ENCODE measurements at places on chromosomes 2 and 18. TPM values are rescaled to one million over a fixed set of nuclear protein-coding genes. Genes with fewer than 3 reads are reported as not detected.

GRCh38 chr2:191933307-191934105, 86.6 kb upstream of the CAVIN2 start:
- no peak for DNase-seq

DNA sequence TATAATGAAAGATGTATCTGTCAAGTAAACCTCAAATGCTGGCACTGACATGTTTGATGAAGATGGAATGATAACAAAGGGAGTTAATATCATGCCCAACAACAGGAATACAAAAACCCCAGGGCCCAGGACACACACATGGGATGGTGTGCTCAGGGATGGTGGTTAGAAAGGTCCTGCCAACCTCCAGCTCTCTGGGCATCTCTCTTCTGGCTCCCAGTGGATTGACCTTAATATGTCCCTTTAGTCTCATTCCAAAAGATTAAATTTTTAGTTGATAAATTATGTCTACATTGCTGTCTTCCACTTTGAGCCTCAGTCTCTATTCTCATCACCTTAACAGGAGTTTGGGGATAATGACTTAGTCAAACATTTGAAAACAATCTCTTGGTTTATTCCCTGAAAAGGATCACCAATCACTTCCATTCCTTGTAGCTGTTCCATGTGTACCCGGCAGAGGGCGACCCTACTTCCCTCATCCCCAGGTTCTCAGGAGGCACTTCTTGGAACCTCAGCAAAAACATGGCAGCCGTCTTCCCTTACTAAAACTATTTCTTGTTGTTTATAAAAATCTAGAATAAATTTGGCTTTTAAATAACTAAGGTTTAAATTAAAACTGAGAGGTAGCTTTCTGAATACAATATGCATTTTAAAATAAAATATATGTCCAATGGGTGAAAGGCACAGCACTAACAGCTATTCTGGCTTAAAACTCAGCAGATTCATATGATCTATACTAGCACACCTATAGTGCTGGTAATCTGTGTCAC, 29.6 kb downstream of the MCEE start:
- DNase-seq, result no peak

GRCh38 chr2:96895746-96896651, 26.1 kb upstream of the SEMA4C start:
- peak; percentile 57 for DNase-seq

DNA sequence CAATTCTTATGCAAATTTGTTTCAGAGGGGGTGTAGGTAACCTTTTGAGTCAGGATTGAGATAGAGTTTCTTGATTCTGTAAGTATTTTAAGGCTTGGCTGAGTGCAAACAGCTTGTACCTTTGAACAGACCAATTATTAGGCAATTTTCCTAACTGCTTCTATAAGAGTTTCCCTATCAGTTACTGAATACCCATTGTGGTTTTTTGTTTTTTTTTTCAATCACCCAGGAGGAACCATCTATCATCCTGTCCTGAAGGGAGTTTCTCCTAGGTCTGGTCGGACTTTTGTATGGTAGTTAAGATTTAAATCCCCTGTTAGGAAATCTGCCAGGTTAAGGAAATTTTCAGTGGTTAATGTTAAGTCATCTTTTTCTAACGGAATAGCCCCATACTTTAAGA, 319.4 kb upstream of the SLC39A10 start:
- no peak for DNase-seq

GRCh38 chr2:213991453-213992108, 419.3 kb upstream of the VWC2L start:
- DNase-seq, result no peak

DNA sequence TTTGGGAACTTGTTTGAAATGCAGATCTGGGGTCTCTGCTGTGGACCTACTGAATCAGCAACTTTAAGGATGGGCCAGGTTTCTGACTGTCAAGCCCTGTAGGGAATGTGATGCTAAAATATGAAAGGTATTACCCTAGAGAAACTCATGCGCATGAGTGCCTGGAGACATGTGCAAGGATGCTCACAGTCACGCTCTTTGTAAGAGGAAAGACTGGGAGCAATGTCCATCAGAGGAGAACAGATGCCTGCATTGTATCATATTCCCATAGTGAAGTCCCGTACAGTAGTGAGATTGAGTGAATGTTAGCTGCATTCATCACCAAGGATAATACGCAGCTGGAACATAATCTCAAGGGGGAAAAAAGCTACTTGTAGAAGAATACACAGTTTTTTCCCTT, 14.1 kb downstream of the ZNF407 start:
- DNase-seq, result no peak

- DNase-seq, result no peak
Measured at GRCh38 chr18:46567196-46567595, 89.8 kb downstream of the LOXHD1 start.

DNA sequence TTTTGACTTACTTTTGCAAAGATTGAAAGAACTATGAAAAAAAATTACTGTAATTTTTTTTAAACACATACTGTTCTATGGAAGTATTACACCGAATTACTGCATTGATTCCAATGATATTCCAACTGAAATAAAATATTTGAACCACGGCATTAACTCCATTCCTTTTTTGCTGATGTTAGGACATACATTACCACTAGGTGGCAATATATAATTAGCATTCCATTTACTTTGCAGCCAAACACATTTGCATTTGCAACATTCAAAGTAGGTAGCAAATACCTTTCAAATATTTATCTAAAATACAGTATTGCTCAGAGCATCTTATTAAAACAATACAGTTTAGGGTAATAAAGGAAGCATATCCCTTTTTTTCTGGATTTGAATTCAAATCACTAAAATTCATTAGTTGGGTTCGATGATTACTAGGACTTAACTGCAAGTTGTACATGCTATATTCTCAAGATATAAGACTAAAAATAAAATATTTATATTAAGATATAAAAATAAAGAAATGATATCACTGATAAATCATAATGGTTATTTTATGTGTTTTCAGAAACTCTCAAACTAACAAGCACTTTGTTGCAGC, 31.3 kb downstream of the LANCL1 start:
- no peak for DNase-seq

- DNase-seq, result no peak
Measured at GRCh38 chr2:157024129-157024528, 233.4 kb upstream of the GALNT5 start.

GRCh38 chr2:220076734-220077133, 449.3 kb downstream of the SLC4A3 start:
- DNase-seq, result no peak

DNA sequence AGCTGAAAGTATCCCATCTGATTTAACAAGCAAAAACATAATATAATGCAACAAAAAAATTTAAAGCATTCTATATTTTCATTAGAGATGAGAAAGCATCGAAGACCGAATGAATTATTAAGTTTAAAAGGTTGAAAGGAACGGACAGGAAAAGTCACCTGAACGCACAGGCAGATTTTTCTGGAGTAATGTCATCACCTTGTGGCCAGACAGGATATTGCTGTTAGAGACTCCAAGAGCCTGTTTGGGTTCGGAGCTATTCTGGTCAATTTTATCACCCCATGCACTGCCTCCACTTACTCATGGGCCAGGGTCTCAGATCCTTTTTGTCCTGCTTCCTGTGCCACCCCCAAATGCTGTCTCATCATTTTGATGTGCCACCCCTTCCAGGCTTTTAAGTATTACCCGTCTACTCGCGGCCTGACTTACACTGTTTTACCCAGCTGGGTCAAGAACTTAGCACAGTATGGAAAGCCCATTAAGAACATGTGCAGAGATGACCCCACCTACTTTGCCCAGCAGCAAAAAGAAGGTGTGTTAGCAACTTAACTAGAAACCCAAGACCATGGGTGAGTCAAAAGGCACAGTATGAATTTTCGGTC, 27.3 kb downstream of the GKN2 start:
- no peak for DNase-seq

DNA sequence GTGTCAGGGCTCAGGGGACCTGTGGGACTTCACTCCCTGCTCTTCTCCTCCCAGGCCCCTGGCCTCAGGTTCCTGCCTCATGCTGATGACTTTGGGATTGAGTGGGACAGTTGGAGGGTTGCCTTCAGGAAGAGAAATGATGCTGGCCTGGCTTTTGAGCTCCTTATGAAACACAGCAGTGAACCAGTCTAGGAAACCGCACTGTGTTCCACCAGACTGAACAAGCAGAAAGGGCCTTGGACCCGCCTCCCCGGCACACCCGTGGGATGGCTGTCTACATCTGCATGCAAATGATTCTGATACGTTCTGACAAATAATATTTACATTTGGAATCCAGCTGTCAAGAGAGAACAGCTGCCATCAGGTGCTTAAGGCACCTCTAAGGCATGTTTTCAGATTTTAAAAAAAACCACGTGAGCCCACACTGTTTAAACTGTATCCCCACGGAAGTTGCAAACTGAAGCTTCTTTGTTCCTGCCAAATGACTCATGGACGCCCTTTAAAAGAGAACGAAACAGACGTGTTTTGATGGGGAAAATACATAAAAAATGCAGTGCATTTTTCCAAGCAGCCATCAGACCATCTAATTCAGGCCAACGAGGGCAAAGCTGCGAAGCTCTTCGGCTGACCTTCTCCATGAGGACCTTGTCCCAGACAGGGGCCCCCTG, 27.6 kb upstream of the ASAP2 start:
- DNase-seq, result no peak

The CPLX4 gene
- total RNA-seq, result not detected

The CACNB4 gene
- total RNA-seq, result 9.0 TPM

The NT5C1B gene
- not detected for total RNA-seq

Measured in upper lobe of left lung (tissue), 6 donors.